Adrenal gland (tissue), 19 donors: ENCODE measurements at places on chromosomes 12 and 14.

- H3K36me3 ChIP-seq = no peaks in the 10 kb centered on the region
- peak overlapping the region; percentile 33 for H3K27ac ChIP-seq
- no peaks in the 10 kb centered on the region for H3K27me3 ChIP-seq
Observed at GRCh38 chr12:47775100-47775911, 2.3 kb downstream of the SLC48A1 start.

- peaks cover 36% of the 10 kb centered on the region for H3K36me3 ChIP-seq
- no peaks in the 10 kb centered on the region for H3K4me1 ChIP-seq
- no peak overlapping the region for H3K27ac ChIP-seq
- no peak overlapping the region for H3K4me3 ChIP-seq
- DNase-seq = no peak
Observed at GRCh38 chr14:99408286-99408970, 72.2 kb downstream of the SETD3 start.

- H3K36me3 ChIP-seq = no peaks in the 10 kb centered on the region
- DNase-seq = peak; percentile 92
- peak overlapping the region; percentile 35 for H3K27ac ChIP-seq
- H3K27me3 ChIP-seq = no peaks in the 10 kb centered on the region
Observed at GRCh38 chr12:94561943-94562411, 88.4 kb downstream of the TMCC3 start.

DNA sequence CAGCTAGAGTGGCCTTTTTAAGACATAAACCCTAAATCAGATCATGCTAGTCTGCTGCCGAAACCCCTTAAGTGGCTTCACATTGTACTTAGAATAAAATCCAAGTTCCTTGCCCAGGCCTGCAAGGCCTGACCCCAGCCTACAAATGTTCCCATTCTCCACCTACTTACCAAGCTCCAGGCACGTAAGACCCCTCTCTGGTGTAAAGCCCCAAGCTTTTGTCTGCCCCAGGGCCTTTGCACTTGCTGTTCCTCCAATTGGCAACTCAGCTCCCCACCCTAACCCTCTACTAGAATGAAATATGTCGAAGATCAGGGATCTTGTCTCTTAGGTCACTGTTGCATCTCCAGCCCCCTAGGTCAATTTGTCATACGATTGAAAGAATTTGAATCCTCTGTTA is 27.1 kb upstream of the MED13L start:
- H3K4me1 ChIP-seq = no peaks in the 10 kb centered on the region
- H3K36me3 ChIP-seq = no peaks in the 10 kb centered on the region
- H3K4me3 ChIP-seq = no peak overlapping the region
- no peaks in the 10 kb centered on the region for H3K27me3 ChIP-seq

GRCh38 chr12:56718636-56719035 is 6.5 kb downstream of the NACA start:
- H3K36me3 ChIP-seq = no peaks in the 10 kb centered on the region
- DNase-seq = no peak
- H3K27me3 ChIP-seq = no peaks in the 10 kb centered on the region
- peak overlapping the region; percentile 2 for H3K27ac ChIP-seq
- no peak overlapping the region for H3K4me3 ChIP-seq
